ENCODE measurements at places on chromosomes 11 and 22.

DNA sequence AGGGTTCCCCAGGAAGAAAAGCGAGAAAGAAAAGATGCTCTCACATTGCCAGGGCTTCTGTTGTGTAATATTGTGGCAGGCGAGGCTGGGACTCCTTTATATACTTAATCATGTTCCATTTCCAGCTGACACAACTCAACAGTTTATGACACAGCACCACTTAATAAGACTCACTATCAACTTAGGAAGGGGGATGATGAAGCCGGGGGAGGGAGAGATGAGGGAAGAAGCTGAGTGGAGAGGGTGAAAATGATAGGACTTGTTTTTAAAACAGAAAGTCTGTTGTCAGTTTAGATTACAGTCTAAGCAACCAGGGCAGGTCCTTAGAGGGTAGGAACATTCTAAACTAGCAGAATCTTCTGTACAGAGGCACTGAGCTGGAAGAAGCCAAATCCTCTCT is 397.0 kb downstream of the NXPE2 start:
- no peak for DNase-seq

DNA sequence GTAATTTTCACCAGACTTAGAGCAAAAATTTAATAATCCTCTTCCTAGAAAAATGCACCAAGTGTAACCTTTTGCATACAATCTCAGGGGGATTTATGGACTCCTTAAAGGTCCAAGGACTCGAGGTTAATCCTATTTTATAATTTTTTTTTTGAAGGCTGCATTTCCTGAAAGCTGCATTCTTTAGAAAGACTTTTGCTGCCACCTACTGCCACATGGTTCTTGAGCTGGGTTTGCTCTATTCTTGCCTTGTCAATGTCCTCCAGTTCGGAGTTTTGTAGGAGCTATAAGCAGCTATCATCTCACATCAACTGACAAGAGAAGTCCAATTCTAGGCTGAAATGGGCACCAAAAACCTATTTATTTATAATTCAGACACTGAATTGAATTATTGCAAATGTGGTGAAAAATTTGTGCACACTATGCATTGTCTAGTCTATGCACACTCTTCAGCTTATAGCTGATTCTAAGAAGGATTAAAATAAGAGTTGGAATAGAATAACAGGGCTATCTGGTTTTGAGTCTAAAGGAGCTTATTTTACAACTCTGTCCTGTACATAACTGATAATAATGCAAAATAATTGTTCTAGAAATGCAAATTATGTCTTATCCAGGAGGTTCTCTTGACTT is 31.3 kb downstream of the TRAF6 start:
- no peak for DNase-seq

GRCh38 chr22:49365910-49366309 is 461.8 kb downstream of the BRD1 start:
- no peak for DNase-seq

DNA sequence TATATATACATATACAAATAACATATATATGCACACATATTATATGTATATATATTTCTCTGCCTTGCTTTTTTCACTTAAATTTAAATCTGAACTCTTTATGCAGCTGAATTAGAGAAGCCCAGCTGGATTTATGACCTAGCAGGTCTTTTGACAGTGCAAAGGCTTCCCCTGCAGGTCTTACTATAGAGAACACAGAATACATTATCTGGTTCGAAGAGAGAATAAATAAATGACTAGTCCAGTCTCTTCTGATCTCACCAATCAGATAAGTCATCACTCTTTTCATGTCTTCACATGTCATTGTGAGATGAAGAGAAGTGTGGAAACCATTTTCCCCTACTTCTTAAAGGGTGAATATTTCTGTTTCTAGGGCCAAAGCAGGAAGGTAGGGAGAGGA is 58.2 kb downstream of the OR10A6 start:
- DNase-seq: no peak

DNA sequence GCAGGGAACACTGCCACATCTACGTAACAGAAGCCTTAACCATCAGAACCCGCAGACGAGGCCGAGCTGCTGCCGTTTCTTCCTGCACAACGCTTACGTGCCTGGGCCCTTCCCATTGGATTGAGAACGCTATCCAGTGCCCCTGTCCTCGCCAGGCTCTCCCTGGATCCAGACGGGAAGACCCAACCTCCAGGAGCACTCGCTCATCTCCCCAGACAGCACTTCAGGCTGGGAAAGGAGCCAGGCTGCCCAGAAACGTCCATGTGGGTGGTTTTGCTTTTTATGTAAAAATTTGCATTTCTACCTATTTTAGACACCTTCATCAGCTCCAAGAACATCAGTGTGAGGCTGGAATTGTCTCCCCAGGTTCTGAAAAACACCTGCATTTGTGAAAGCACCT is 7.3 kb upstream of the CRYBB3 start:
- DNase-seq: no peak

GRCh38 chr22:22746061-22746962 is 101.9 kb downstream of the GGTLC2 start:
- DNase-seq: no peak

- DNase-seq: no peak
These were observed 4.4 kb downstream of the SLC2A11 start for GRCh38 chr22:23862103-23862502.

- DNase-seq: no peak
These were observed 73.1 kb upstream of the POU2AF2 start for GRCh38 chr11:111172321-111172862.

- no peak for DNase-seq
These were observed 35.7 kb upstream of the CELSR1 start for GRCh38 chr22:46572911-46573780.

DNA sequence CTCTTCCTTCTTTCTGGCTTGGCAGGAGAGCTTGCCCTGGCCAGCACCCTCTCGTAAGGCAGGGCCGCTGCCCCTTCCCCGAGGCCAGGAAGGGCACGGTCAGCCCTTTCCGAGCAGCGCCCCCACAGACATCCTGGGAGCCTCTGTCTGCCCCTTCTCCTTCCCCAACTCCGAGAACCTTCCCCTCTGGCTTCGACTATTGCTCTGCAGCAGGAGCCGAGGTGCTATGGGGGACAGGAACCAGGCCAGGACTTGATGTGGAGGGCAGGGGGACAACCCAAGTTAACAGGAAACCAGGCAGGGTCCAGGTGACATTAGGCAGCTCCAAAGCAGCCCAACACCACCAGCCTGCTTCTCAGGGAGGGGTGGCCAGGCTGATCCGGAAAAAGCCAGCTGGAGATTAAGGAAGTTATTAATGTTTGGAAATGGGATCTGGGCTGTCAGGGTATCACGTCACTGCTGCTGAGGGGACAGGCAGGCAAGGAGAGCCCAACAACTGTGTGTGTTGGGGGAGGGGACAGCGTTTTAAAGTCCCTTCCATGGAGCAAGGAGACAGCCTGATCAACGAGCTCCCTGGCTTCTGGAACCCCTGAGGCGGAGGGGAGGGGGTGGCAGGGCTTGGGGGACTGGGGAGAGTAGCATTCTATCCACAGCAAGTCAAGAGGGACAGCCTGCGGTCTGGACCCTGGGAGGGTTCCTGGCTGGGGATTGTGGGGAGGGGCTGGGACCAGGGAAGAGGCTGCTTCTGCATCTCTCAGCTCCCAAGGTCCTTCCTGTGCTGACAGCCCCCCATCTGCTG is 27.3 kb downstream of the SYT7 start:
- DNase-seq: no peak

DNA sequence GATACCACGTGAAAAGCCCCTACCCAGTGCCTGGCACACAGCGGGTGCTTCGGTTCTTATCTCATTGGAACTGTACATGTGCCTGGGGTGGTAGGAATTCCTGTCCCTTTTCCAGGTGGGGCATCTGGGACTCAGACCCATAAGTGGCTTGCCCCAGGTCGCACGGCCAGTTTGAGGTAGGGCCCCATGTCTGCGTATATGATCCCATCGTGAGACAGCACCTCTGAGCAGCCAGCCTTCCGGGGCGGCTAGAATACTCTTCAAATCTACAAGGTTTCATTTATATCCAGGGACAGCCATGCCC is 33.5 kb upstream of the SMIM38 start:
- DNase-seq: no peak

GRCh38 chr11:18013790-18014507 is 1.1 kb upstream of the SERGEF start:
- DNase-seq: no peak

DNA sequence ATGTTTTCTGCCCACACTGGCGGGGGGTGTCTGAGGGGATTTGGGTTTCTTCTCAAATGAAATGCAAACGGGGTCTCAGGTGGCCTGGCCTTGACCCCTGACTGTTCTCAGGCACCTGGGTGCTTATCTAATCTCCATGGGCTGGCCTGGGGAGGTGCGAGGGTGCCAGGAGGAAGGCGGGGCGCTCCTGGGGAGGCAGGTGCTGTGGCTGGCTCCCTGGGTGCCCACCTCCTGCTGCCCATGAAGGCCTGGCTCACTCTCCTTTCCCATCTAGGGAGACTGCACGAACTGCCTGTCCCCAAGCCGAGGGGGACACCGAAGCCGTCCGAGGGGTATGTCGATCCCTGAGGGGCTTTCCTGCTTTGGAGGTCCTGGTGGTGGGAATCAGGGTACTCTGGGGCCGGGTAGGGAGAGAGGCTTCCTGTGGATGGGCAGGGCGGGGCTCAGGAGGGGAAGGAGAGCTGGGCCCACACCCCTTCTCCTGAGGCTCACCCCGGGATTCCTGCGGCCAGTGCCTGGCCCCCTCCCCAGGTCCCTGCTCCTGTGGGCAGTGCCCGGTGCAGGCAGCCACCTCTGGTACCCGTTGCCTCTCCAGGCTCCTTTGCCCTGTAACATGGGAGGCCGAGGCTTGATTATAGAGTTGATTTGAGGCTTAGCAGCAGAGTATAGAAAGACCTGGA is 18.4 kb downstream of the MICALL1 start:
- DNase-seq: no peak

DNA sequence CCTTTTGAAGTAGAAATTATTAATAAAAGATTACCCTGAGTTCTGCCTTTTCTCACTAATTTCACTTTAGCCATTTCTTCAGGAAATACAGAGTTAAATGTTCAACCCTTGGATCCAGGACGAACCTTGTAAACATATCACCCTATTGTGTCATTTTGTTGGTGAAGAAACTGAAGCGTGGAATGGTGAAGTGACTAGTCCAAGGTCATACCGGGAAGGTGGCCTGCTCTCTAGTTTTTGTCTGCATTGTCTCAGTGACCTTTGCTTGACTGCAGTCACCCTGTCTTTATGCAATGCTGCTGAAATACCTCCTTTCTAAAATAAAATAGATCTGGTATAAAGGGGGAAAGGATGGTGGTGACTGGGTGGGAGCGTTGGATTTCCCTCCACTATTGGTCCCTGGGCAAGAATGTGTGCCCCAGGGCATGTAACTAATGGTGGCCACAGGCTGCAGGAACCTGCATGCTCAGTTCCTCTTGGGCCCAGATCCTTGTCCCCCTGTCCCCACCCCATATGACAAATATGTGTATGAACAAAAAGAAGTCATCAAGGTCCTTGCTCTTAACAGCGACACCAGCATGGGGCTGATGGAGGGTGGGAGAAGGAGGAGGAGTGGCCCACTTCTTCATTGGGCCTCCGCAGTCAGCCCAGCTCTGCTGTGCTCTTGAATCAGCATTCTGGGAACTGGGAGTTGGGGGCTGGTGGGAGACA is 977 bp upstream of the SORL1-AS1 start:
- no peak for DNase-seq

- no peak for DNase-seq
These were observed 2.9 kb upstream of the BTBD10 start for GRCh38 chr11:13465909-13466371.

- DNase-seq: no peak
These were observed 20.8 kb upstream of the RFPL3 start for GRCh38 chr22:32336771-32337424.

GRCh38 chr11:37710031-37710430 is 1112.0 kb upstream of the RAG2 start:
- DNase-seq: no peak

DNA sequence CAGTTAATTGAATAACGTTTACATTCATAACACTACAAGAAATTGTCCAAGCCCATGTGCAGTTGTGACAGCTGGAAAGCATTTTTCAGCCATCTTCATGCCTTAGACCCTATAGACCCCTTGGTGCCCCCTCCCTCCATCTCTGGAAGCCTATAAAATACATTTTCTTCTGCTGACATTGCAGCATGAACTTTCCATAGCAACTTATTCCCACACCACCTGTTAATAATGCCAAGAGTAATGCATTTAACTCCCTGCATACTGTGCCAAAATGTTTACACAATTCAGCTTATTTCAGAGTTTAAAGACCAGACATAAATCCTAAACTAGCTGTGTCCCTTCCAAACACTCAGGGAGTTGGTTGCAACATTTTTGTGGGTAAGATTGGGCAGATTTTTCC is 143.0 kb upstream of the ARHGAP20 start:
- no peak for DNase-seq

DNA sequence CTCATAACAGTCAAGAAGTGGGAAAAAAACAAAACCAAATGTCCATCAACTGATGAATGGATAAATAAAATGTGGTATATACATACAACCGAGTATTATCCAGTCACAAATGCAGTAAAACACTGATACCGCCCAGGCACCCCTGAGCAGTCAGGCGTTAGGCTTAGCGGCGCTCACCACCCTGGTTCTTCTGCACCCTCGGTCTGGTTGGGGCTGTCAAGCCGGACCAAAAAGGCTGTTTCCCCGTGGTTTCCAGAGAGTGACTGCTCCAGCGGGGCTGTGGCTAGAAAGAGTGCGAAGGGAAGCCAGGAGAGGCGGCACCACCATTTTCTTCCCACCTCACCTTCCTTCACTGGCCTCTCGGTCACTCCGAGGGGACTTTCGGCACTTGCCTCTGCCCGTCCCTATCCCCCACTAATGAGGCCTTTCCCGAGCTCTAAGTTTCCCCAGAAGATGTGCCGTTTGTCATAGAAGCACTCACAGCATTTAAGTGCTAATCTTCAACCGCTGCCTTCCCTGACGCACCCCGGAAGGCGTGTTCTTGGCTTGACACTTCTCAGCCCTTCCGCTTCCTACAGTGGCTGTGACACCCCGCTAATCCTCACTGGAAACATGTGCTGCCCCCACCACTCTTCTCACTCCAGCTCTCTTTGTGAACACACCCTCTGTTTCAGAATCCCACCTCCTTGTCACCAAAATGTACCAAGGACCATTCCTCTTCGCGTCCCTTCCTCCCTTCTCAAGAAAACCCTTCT is 42.4 kb downstream of the FCHSD2 start:
- DNase-seq: no peak

DNA sequence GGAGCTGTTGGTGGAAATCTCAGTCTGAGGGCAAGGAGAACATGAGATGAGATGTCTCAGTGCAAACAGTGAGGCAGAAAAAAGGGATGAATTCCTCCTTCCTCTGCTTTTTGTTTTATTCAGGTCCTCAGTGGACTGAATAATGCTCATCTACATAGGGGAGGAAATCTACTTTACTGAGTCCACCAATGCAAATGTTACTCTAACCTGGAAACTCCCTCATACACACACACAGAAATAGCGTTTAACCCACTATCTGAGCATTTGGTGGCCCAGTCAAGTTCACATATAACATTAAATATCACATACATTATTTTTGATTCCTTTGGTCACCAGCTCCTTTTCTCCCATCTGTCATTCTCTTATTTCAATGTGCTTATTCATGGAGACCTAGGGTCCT is 418.8 kb downstream of the TMEM135 start:
- DNase-seq: no peak

DNA sequence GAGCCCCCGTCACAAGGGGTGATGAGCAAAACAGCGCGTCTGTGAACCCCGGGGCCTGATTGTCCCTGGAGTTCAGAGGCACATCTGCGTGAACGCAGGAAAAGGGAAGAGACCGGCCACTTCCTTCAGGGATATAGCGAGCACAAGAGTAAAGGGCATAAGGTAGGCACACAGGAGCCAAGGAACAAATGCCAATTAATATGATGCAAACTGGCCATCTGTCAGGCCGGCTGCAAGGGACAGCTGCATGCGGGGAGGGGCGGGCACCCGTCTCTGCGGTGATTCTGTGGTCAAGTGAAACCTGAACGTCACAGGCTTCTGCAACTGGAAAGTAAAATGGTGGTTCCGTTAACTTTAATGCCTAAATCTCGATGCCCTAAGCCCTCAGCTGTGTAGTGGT is 64.7 kb downstream of the TRIM29 start:
- no peak for DNase-seq

All from stimulated activated CD4-positive, alpha-beta T cell treated with anti-CD3 and anti-CD28 coated beads, TNF-alpha, amount 100 ng/mL, for 24 hours (primary cell).